HepG2 (cell line): ENCODE measurements at places on chromosomes 1 and 21. TPM values are rescaled to one million over a fixed set of nuclear protein-coding genes. Genes with fewer than 3 reads are reported as not detected.

Gene CORT
- 0.08 and 0.11 TPM in 2 replicates for polyA plus RNA-seq

Gene TNNT2
- 0.63 and 1.3 TPM in 2 replicates for polyA plus RNA-seq

Gene OR2T2
- not detected in 2 replicates for polyA plus RNA-seq

Gene CCDC185
- polyA plus RNA-seq = not detected in 2 replicates

Gene FMO4
- 0.10 and 0.29 TPM in 2 replicates for polyA plus RNA-seq

Gene ITGB2
- polyA plus RNA-seq = 18.0 and 26.4 TPM in 2 replicates

Gene LCE1F
- polyA plus RNA-seq = not detected in 2 replicates

Gene TNNI3K
- polyA plus RNA-seq = 0.60 and 1.1 TPM in 2 replicates

Gene RCC2
- 20.5 TPM in 2 replicates for polyA plus RNA-seq

Gene MROH7
- 0.08 and 0.09 TPM in 2 replicates for polyA plus RNA-seq

Gene TFF1
- 19.4 and 47.1 TPM in 2 replicates for polyA plus RNA-seq

Gene CYP2J2
- 5.9 and 6.6 TPM in 2 replicates for polyA plus RNA-seq

Gene LCE2A
- polyA plus RNA-seq = not detected in 2 replicates

Gene GPR61
- not detected in 2 replicates for polyA plus RNA-seq

Gene TRIM33
- polyA plus RNA-seq = 31.0 and 35.5 TPM in 2 replicates

Gene MPZ
- polyA plus RNA-seq = 24.6 and 26.7 TPM in 2 replicates

Gene CCDC17
- 3.2 and 3.3 TPM in 2 replicates for polyA plus RNA-seq

Gene LCE1C
- polyA plus RNA-seq = not detected in 2 replicates

Gene KRTCAP2
- 77.3 and 89.3 TPM in 2 replicates for polyA plus RNA-seq

Gene CLEC20A
- not detected in 2 replicates for polyA plus RNA-seq

Gene ALDH9A1
- polyA plus RNA-seq = 17.1 and 27.5 TPM in 2 replicates

Gene EPHB2
- polyA plus RNA-seq = 0.03 TPM in 2 replicates

Gene RNU1-2
- polyA plus RNA-seq = under 0.01 TPM in 2 replicates

Gene OR2L8
- polyA plus RNA-seq = not detected in 2 replicates

Gene TNFRSF14
- polyA plus RNA-seq = 49.9 and 70.7 TPM in 2 replicates
